ENCODE measurements at places on chromosomes 1 and 21. TPM values are rescaled to one million over a fixed set of nuclear protein-coding genes. Genes with fewer than 3 reads are reported as not detected.

ATP13A2 gene
- total RNA-seq, result 22.5 TPM

MYCL gene
- not detected for total RNA-seq

LCE2B gene
- total RNA-seq, result not detected

ADGRB2 gene
- total RNA-seq, result 6.9 TPM

FLG2 gene
- total RNA-seq, result not detected

RGS8 gene
- total RNA-seq, result not detected

ZNF695 gene
- 0.20 TPM for total RNA-seq

IVL gene
- total RNA-seq, result not detected

PUSL1 gene
- 33.3 TPM for total RNA-seq

ALG14 gene
- 0.94 TPM for total RNA-seq

CASZ1 gene
- total RNA-seq, result not detected
